ENCODE measurements at places on chromosomes 16 and 17.

DNA sequence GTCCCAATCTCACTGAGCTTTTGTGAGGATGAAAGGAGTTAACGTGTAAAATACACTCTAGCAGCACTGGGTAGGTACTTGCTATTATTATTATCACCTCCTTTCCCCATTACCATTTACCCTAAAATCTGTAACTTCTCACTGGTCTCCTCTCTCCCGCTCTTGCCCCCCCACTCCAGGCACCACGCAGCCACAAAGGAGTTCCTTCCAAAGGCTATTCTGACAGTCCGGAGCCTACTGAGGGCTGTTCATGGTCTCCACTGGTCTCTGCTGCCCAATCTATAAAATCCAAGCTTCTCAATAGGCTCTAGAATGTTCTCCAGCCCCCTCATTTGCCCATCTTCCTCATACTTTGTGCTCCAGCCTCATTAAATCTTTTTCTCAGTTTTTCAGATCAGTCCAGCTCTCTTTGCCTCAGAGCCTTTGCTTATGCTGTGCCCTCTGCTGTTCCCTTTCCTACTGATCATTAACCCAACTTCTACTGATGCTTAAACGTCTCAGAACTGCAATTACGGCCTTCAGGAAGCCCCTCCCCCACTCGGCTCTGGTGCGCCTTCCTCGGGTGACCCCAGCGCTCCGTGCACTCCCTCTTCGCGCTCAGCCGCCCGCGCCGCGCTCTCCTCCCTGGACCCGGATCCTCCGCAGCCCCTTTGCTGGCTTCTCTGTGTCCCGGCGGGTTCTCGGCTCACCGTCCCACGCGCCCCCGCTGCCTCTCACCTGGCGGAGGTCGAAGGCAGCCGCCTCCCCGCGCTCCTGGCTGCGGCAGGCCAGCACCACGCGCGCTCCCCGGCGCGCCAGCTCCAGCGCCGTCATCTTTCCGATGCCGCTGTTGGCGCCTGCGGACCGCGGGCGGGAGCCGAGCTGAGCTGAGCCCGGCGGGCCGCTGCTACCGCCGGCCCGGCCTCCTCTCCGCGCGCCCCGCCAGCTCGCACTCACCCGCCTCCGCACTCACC, 737 bp downstream of the DHRS13 start:
- DNase-seq = peak; percentile 85

DNA sequence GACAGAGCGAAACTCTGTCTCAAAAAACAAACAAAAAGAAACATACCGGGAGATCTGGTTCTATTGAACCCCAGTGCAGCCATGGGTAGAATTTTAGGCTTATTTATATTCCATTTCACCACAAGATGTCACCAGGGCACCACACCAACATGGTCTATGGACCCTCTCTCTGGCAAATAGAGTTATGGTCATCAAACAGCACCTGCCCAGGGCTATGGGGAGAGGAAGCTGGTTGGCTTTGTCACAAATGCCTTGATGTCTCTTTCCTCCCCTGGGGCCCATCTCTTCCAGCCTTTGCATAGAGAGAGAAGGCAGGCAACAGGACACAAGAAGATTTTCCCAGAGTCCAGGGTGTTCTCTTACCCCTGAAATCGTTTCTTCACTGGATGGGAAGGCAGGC, 128.4 kb downstream of the WWOX start:
- DNase-seq = no peak

DNA sequence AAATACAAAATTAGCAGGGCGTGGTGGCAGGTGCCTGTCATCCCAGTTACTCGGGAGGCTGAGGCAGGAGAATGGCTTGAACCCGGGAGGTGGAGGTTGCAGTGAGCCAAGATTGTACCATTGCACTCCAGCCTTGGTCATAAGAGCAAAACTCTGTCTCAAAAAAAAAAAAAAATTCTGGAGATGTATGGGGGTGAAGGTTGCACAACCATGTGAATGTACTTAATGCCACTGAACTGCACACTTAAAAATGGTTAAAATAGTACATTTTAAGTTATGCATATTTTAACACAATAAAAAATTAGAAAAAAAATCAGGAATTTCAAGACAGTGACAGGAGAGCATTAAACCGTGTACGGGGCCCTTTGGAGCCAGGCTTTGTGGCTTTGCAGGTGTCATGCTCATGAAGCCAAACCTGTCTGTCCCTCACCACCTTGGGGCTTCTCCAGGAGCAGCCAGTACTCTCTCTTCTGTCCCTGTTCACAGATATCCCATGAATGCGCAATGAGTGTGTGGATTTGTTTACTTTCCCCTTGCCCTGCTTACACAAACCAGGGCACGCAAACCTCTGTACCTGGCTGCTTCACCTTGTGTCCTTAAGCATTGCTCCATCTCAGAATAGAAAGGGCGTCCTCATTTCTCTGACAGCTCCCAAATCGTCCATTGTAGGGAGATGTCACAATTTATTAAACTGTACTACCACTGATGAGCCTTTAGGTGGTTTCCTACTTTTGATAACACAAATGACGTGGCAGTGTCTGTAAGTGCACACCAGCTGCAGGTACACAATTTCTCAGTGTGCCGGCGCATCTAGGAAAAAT, 58.2 kb upstream of the CBX4 start:
- no peak for DNase-seq

DNA sequence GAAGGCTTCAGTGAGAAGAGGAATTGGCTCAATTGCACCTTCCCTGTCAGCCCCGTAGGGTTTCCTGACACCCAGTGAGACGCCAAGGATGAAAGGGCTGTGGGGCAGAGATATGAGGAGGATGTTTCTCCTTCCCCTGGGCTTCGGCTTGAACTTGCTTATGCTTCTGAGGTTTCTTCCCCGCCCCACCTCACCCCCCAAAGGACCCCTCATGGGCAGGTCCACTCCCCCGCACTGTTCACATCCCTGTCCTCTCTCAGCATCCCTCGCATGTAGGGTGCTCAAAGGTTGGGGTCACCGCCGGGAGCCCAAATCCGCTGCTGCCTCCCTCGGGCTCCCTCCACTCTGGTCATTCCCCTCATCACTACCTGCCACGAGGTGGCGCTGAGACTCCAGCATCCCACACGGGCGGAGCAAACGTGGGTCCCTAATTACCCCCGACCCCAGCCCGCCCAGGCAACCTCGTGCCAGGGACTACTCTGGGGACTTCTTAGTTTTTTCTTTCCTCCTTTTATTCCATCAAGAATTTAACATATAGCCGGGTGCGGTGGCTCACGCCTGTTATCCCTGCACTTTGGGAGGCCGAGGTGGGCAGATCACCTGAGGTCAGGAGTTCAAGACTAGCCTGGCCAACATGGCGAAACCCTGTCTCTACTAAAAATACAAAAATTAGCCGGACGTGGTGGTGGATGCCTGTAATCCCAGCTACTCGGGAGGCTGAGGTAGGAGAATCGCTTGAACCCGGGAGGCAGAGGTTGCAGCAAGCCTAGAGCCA, 3.3 kb upstream of the TRARG1 start:
- DNase-seq = peak; percentile 87

DNA sequence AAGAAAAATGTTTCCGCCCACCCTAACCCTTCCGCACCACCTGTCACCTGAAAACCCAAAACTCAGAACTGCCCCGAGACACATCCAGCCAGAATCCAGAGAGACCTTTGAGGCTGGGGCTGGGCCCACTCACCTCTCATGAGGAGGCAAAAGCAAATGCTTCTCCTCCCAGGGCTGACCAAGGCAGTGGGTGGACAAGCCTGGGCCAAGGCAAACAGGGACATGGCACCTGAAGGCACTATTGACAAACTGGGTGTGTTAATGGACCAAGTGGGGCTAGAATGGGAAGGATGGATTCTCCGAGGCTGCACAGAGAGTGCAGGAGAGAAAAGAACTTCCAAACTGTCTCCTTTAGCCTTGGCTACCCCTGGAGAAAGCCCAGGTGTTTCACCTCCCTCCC, 54.4 kb downstream of the SOX9 start:
- no peak for DNase-seq

- peak; percentile 73 for DNase-seq
Measured at GRCh38 chr17:45312477-45313420, 4.1 kb downstream of the MAP3K14 start.

DNA sequence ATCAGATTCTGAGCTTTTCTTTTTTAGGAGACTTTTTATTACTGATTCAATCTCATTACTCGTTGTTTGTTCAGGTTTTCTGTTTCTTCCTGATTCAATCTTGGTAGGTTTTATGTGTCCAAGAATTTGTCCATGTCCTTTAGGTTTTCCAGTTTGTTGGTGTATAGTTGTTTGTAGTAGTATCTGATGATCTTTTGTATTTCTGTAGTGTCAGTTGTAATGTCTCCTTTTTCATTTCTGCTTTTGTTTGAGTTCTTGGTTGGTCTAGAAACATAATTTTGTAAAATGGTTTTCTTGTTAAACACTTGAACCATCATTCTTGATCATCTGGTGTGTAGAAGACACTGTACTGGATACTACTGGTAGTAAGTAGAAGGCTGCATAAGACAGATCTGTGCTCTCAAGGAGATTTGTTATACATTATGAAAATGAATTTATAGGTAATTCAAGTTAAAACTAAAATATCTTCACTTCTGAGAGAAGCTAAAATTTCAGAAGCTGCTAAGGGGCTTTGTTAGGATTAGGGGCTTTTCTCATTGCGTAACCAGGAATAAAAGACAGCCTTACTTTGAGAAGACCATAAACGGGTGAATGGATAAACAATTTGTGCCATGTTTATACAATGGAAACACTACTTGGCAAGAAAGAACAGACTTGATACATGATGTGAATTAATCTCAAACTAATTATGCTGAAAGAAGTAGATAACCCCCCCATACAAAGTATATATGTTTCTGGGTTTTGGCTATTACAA, 44.0 kb downstream of the NSRP1 start:
- no peak for DNase-seq

GRCh38 chr17:534071-534691, 180.5 kb downstream of the VPS53 start:
- no peak for DNase-seq

DNA sequence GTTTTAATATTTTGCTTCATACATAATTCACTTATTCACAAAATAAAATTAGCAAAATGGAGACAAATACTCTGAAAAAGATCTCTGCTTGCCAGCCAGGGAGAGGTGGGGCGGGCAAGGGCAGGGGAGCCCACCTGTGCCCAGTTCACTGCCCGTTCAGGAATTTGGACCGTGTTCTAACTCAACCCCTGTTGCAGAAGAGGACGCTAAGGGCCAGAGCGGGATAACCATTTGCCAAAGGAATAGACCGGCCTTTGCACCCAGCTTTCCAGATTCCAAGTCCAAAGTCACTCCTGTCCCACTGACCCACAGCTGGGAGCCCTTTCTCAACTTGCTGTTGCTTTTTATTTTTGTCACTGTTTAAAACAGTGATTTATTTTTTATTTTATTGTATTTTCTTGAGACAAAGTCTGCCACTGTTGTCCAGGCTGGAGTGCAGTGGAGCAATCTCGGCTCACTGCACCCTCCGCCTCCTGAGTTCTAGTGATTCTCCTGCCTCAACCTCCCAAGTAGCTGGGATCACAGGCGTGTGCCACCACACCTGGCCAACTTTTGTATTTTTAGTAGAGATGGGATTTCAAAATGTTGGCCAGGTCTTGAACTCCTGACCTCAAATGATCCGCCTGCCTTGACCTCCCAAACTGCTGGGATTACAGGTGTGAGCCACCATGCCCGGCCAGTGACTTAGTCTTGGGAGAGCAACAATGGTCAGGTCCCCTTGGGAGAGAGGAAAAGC, 2.7 kb upstream of the PIEZO1 start:
- DNase-seq = no peak

GRCh38 chr16:82694239-82694874, 67.6 kb downstream of the CDH13 start:
- DNase-seq = no peak

GRCh38 chr17:13415871-13416416, 185.8 kb downstream of the HS3ST3A1 start:
- DNase-seq = no peak

- DNase-seq = no peak
Measured at GRCh38 chr16:50195276-50195675, 42.2 kb downstream of the TENT4B start.

DNA sequence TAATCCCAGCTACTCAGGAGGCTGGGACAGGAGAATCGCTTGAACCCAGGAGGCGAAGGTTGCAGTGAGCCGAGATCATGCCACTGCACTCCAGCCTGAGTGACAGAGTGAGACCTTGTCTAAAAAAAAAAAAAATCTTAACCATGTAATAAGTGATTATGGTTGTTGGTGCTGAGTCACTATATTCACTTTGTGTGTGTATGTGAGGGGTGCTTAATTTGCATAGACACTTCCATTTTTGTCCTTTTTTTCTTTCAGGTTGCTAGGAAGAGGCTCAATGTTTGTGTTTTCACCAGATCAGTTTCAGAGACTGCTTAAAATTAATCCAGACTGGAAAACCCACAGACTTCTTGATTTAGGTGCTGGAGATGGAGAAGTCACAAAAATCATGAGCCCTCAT, 18.2 kb downstream of the METTL9 start:
- DNase-seq = no peak

DNA sequence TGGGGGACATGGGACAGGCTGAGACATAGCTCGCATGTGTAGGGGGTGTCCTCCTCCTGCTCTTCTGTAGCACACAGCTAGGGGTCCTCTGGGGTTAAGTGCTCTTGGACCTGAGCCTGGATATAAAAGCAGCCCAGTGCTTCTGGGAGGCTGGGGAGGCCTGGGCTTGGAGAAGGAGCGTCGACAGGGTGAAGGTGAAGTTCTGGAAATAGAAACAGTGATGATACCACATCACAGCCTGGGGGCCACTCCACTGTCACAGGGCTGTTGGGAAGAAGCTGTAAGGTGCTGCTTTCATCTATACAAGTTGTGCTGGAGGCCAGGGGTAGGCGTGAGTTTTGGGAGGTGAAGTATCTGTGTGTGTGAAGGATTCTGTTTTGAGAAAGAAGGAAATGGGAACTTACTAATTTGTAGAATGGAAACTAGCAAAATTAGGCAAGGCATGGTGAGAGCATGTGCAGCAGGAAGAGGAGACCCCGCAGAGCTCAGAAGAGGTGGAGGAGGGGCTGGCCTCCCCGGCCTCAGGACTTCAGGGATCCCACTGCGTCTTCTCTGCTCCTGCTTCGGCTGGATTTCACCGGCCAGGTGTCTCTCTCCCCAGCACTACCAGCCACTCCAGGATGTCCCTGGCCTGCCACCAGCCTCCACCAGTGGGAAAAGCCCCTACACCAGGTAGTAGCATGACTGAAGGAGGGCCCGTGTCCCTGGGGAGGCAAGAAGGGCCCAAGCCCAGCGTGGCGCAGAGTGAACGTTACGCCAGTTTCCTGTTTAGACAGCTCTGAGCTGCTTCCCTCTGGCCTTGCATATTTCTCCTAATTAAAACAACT, 19.4 kb downstream of the PLCG2 start:
- peak; percentile 69 for DNase-seq
